Upper lobe of right lung (tissue), 1 donor: ENCODE measurements at places on chromosomes 2 and 18.

DNA sequence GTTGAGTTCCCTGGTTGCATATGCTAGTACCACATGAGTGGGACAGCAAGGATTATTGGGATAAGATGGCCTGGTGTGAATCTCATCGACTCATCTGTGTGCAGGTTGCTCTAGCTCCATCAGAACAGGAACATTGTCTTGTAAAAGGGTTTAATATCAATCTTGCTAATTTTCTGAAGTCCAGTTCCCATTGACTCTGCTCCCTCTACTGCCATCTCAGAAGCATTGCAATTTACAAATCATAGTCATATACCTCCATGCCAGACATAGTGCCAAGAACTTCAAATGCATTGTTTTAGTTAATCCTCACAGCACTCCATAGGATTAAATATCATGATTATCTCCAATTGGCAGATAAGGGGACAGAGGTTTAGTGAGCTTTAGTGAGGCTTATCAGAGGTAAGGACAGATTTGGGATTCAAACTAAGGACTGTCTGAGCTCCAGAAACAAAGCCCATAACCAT is 4.8 kb upstream of the STAT4 start:
- H3K36me3 ChIP-seq = no peaks in the 10 kb centered on the region
- no peak overlapping the region for H3K27ac ChIP-seq
- H3K4me1 ChIP-seq = no peaks in the 10 kb centered on the region

DNA sequence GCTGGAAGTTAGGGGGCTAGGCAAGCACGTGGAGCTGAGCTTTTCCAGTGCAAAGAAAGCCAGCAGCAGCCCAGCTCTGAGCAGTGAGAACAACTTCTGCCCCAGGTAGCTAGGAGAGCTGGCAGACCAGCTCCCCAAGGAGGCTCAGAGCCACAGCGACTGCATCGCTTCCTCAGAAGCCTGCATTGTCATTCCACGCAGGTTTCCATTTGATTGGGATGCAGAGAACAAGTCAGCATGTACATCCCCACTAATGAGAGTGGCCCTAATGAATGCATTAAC is 45.1 kb downstream of the C1QL2 start:
- DNase-seq = no peak
- no peak overlapping the region for H3K4me3 ChIP-seq
- no peaks in the 10 kb centered on the region for H3K36me3 ChIP-seq
- no peaks in the 10 kb centered on the region for H3K27me3 ChIP-seq
- H3K4me1 ChIP-seq = no peaks in the 10 kb centered on the region

- H3K4me1 ChIP-seq = no peaks in the 10 kb centered on the region
- H3K4me3 ChIP-seq = no peak overlapping the region
- no peaks in the 10 kb centered on the region for H3K27me3 ChIP-seq
- H3K36me3 ChIP-seq = no peaks in the 10 kb centered on the region
- H3K27ac ChIP-seq = no peak overlapping the region
These were observed 745.2 kb upstream of the GCFC2 start for GRCh38 chr2:76455910-76456309.

DNA sequence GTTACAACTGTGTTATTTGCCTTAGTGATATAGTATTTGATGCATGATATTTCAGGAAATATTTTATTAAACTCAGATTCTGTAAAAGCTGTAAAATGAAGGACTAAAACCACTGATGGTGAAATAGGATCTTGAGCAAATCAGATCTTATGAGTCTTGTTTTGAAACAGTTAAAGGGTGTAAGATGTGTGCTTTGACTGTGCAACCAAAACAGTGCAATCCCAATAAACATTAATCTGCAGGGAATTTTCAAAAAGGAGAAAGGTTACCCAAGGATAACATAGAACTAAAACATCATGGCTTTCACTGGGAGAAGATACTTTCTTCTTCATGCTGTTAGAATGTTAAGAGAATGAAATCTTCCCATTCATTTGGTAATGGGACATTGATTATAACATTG is 378.7 kb downstream of the PARD3B start:
- no peak overlapping the region for H3K4me3 ChIP-seq
- no peaks in the 10 kb centered on the region for H3K4me1 ChIP-seq
- H3K36me3 ChIP-seq = no peaks in the 10 kb centered on the region
- no peak for DNase-seq
- no peak overlapping the region for H3K27ac ChIP-seq
- no peaks in the 10 kb centered on the region for H3K27me3 ChIP-seq

- H3K4me1 ChIP-seq = no peaks in the 10 kb centered on the region
- no peak overlapping the region for H3K27ac ChIP-seq
- H3K4me3 ChIP-seq = no peak overlapping the region
- no peak for DNase-seq
- H3K36me3 ChIP-seq = no peaks in the 10 kb centered on the region
- no peaks in the 10 kb centered on the region for H3K27me3 ChIP-seq
These were observed 51.7 kb upstream of the ATIC start for GRCh38 chr2:215260097-215260677.
